ENCODE measurements at places on chromosomes 7 and 10. TPM values are rescaled to one million over a fixed set of nuclear protein-coding genes. Genes with fewer than 3 reads are reported as not detected.

PPP1R9A gene
- total RNA-seq, result 0.08 TPM

SUN3 gene
- total RNA-seq, result not detected

CASTOR2 gene
- total RNA-seq, result 4.9 TPM

KNDC1 gene
- 0.17 TPM for total RNA-seq

FAM171A1 gene
- total RNA-seq, result 4.3 TPM

AZGP1 gene
- total RNA-seq, result not detected

PDK4 gene
- total RNA-seq, result not detected

BAIAP2L1 gene
- 0.82 TPM for total RNA-seq

HOXA11 gene
- total RNA-seq, result not detected

SLC13A1 gene
- not detected for total RNA-seq

FLNC gene
- 0.02 TPM for total RNA-seq

C7orf57 gene
- 2.1 TPM for total RNA-seq

CELF2 gene
- 154 TPM for total RNA-seq

MYL10 gene
- not detected for total RNA-seq

TMEM178B gene
- 0.51 TPM for total RNA-seq

TBXAS1 gene
- 1.8 TPM for total RNA-seq

FBXL15 gene
- total RNA-seq, result 14.4 TPM

BMPER gene
- total RNA-seq, result not detected

OPN1SW gene
- not detected for total RNA-seq

CFAP43 gene
- not detected for total RNA-seq

LIPK gene
- not detected for total RNA-seq

LZTS2 gene
- total RNA-seq, result 14.2 TPM

GPR158 gene
- not detected for total RNA-seq

Data from activated CD8-positive, alpha-beta memory T cell treated with anti-CD3 and anti-CD28 coated beads for 36 hours (primary cell).